ENCODE measurements at places on chromosomes 4 and X.

DNA sequence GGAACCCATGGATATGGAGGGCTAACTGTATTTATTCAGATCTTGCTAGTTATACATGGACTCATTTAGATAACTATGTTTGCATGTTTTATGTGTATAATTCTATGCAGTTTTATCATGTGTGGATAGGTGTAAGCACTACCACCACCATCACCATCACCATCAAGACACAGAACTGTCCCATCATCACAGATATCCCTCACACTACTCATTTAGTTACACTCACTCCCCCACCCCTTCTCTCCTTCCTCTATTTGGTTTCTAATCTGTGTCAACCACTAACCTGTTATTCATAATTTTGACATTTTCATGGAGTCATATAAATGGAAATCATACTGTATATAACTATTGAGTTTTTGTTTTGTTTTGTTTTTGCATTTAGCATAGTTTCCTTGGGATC lies 43.7 kb downstream of the STAG2 start:
- no peak for DNase-seq

- no peak for DNase-seq
Measured at GRCh38 chr4:112410804-112411203, 105.2 kb downstream of the NEUROG2 start.

- no peak for DNase-seq
Measured at GRCh38 chr4:122073615-122074014, 78.5 kb upstream of the BLTP1 start.

DNA sequence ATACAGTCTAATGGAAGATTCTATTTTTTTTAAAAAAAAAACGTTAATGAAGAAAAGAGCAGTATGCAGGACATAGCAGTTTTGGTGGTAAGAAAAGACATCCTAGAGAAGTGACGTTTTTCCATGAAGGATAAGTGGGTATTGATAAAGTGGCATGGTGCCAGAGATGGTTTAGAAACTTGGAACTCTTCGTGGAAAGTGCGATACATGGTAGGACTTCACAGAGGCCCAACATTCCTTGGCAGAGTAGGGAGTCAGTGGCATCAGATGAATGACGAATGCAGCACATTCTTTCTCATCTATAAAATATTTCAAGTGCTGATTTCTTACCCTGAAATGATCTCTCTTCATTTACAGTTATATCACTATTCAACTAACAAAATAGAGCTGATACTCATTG lies 298.7 kb downstream of the CCSER1 start:
- no peak for DNase-seq

GRCh38 chr4:22648996-22649395 lies 43.7 kb upstream of the GBA3 start:
- DNase-seq: no peak

GRCh38 chr4:183828125-183828524 lies 77.0 kb upstream of the STOX2 start:
- no peak for DNase-seq

- no peak for DNase-seq
Measured at GRCh38 chrX:36963069-36963808, 44.9 kb upstream of the FAM47C start.

DNA sequence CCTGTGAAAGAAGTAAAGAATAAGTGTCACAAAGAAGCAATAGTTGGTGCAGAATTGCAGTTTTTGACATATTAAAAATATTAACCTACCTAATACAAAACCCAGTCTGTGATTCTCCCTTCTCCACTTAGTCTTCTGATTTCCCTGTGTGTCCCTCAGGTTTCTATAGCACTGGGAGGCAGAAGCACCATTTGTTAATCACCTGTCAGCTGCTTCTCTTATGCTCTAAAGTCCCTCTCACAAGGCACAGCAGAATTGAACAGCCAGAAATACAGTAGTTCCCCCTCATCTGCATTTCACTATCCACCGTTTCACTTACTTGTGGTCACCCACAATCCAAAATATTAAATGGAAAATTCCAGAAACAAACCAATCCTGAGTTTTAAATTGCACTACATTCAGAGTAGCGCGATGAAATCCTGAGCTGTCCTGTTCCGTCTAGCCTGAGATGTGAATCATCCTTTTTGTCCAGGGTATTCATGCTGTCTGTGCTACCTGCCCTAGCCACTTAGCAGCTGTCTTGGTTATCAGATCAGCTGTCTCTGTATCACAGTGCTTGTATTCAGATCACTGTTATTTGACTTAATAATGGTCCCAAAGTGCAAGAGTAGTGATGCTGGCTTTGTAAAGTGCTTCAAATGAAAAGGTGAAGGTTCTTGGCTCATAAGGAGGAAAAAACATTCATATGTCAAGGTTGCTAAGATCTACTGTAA lies 984.1 kb upstream of the GRID2 start:
- no peak for DNase-seq

- DNase-seq: no peak
Measured at GRCh38 chr4:92234393-92235176, 69.2 kb upstream of the GRID2 start.

GRCh38 chrX:120306630-120307029 lies 4.6 kb downstream of the TMEM255A start:
- no peak for DNase-seq

- DNase-seq: no peak
Measured at GRCh38 chrX:146863566-146863965, 49.0 kb upstream of the CXorf51A start.

DNA sequence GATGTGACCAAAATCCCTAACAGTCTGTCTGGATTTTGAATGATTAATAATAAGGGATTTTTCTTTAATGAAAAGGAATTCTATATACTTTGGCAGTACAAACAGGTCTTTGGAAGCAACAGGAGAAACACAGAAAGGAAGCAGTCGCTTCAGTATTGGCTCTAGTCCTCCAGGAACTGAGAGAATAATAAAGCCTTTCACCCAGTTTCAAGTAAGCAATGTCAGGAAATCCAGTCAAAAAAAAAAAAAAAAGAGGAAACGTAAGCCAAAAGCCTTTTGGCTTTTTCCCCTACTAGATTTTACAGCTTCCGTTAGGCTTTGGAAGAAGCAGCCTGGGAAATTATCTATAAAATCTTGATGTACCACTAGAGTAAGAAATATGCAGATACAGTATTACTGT lies 61.7 kb upstream of the HDAC8 start:
- no peak for DNase-seq
